ENCODE measurements at places on chromosomes 3 and 15.

GRCh38 chr3:128434524-128434923 lies 32.2 kb downstream of the DNAJB8 start:
- no peak for DNase-seq

DNA sequence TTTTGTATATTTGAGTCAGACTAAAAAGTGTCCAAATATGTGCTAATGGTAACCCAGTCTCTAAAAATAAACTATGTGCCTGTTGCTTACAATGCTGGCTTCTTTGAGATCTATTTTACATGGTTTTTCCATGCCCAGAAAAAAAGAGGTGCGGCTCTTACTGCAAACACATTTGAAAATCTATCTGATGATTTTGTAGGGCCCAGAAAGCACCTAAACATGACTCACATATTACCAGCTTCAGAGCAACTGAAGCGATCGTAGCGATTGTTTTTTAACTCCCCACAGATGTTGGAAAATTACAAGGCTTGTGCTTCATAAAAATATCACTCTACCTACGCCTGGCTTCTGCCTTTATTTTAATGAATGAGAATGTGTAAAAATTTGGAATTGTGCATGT lies 53.5 kb downstream of the SUCNR1 start:
- no peak for DNase-seq

GRCh38 chr3:162147996-162148395 lies 651.4 kb downstream of the OTOL1 start:
- no peak for DNase-seq

DNA sequence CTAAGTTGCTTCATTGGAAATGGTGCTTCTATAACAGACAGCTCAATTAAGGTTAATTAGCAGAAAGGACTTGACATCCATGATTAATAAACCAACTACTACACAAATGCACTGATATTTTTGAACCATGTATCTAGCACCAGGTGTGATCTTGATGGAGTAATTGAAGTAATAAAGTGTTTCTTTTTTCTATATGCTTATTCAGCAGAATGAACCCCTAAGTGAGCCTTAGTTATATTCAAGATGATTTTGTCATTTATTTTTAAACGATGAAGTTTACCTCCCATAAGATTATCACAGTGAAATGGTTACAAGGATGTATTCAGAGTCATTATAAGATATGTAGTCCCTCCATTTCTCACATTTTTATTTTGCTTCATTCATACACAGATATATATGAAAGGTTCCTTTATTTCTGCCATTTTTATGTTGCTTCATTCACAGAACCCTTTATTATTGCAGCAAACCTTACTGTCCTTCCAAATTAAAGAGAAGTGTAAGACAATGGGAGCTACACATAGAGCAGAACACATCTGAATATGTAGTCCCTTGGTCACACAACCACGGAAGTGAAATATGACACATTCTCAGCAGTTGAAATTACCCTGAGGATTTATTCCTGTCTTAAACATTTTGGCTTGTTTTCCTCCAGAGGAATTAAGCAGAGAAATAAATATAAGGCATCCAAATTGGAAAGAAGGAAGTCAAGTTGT lies 295.0 kb downstream of the RAP2B start:
- DNase-seq = no peak

GRCh38 chr3:193124861-193125260 lies 116.2 kb upstream of the PLAAT1 start:
- DNase-seq = no peak

DNA sequence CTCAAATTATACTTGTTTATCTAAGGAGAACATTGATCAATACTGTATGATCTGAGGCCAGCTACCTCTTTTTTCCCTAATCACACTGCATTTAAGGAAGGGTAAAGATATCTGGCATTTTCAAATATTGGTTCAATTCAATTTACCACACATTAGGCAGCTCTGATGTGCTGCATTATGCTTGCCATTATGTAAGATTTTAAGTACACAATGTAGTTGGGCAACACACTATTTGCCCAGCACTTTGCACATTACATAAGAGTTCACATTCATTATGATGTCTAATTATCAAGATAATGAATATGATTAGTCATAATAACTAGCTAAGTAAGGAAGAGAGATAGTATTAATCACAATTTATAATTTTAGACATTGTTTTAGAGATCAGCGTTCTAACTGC lies 196.3 kb downstream of the BCHE start:
- no peak for DNase-seq

- no peak for DNase-seq
These were observed 82.7 kb upstream of the CHD2 start for GRCh38 chr15:92817339-92817886.

DNA sequence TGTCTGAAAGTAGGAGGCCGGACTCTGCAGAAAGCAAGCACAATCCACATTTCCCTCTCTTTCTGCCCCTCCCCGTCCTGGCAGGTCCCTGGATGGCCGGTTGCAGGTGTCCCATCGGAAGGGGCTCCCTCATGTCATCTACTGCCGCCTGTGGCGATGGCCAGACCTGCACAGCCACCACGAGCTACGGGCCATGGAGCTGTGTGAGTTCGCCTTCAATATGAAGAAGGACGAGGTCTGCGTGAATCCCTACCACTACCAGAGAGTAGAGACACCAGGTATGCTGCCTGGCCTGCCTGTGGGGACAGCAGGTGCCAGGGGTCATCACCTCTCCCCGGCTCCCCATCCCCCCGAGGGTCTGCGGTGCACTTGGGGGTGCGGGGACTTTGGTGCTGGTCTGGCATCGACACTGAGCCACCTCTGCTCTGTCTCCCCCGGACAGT lies 89.6 kb downstream of the AAGAB start:
- DNase-seq = no peak

GRCh38 chr15:45618813-45619212 lies 16.0 kb upstream of the SQOR start:
- no peak for DNase-seq

Data from stimulated activated naive CD4-positive, alpha-beta T cell treated with Interleukin-2 at 50 U/mL for 16 hours (primary cell).